GM12891 (cell line): ENCODE measurements at places on chromosomes 12 and 14.

GRCh38 chr14:55398679-55399078, 13.0 kb downstream of the ATG14 start:
- no peak for DNase-seq

DNA sequence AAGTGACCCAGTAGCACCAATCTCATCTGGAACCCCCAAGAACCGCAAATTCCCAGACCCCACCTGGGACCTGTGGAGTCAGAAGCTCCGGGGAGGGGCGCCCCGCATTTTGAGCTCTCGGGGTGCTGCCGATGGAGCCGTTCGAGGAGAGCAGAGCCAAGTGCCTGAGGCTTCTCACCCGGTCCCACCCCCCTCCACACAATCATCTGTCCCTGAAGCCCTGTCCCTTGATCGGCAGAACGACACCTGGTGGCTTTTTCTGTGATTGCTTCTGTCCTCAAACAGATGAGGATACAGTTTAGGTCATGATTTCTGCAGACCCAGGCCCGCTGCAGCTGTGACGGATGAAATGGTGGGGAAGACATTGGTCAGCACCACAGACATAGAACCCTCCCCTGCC, 74.7 kb downstream of the NOC4L start:
- peak; percentile 64 for DNase-seq

DNA sequence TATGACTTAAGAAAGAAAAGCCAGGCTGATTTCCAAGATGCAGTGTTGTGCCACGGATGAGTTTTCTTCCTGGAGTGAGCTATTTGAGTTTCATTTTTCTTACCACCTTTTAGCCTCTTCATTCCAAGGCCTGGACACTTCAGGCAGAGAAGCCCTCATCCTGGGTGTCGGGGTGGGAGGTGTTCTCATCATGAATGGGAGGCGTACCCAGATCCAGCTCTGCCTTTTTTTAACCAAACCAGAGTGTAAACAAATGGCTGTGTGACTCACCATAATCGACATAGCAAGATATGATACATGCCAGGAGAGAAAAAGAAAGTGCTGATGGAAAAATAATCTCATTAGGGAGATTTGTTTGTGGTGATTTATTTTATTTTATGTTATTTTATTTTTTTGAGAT, 79.9 kb downstream of the ARF6 start:
- DNase-seq: no peak

DNA sequence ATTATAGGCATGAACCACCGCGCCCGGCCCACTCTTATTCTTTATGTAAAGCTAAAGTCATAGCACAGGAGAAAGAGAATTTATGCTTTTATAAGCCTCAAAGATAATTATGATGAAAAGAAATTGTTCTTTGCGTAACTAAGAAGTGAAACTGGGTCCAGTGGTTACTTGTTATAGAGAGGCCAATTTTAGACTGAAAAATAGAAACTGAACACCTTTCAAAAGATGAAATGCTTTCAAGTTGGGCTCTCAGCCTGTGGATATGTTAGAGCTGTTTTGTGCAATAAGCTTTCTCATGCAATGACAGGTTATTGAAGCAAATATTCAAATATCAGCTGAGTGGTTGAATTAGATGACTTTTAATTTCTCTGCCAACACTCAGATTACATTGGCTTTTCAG, 7.9 kb downstream of the TMEM253 start:
- DNase-seq: no peak

DNA sequence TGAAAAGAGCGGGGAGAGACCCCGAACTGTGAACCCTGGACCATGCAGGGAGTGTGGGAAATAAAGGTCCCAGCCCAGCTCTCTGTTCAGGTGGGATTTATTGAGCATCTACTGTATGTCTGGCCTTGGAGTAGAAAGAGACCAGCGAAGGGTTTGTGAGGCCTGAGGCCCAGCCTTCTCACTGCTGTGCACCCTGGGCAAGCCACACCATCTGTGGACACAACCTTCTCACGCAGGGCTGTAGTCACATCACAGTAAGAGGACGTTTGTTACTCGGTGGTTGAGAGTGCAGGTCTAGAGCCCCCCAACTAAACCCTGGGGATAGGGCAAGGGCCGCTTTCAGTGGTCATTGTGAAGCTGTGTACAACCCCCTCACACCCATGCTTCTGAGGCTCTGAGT, 18.2 kb downstream of the FAM222A start:
- no peak for DNase-seq

DNA sequence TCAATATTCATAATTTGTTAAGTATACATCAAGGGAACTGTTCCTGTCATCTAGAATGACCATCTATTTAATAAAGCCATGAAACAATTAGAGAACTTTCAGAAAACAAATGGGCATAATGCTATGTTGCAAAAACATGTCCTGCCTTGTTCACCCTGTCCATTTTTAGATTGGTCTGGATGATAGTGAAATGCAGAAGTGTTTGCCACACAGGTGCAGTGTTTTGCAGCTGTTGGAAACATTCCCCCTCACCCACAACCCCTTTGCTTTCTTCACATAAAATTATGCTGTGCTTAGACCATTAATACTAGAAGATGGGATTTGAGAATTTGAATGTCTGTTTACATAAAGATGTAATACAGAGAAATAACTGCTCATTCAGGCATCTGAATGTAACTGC, 36.5 kb downstream of the LEMD3 start:
- no peak for DNase-seq

DNA sequence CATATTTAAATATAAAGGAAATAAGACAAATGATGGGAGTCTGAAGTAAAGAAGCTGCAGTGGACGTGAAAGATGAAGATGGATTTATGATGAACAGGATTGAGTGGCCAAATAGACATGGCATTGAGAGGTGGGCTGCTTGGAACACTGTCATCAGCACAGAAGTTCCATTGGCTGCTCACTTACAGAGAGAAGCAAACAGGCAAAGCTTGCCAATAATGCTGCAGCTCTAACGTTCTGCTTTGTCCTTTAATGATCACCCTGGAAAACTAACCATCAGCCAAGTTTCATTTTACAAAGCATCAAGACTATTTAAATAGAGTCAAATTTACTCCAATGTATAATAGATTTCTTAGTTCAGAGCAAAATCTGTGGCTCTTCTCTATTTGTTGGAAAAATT, 721.4 kb downstream of the TMTC2 start:
- DNase-seq: no peak

GRCh38 chr12:50776749-50777728, 13.1 kb downstream of the ATF1 start:
- DNase-seq: no peak

DNA sequence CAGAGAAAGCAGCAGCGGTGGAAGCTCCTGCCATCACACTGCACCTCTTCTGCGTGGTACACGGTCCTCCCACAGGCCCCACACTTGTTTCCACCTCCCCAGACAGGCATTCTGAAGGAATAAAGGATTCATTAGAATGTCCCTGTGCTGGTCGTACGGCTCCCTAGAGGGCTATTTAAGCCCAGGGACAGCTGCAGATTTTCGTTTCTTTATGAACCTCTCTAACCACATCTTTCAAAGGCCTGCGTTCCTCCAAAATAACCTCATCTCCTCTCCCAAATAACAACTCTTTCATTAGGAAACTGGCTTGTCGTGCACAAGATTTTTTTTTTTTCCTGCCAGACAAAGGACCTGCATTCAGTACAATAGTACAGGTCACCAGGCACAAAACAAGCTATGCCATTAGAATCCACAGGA, 12.7 kb downstream of the CSRP2 start:
- no peak for DNase-seq

- DNase-seq: no peak
Measured at GRCh38 chr14:32657081-32657480, 281.6 kb upstream of the NPAS3 start.

GRCh38 chr12:53593707-53594106, 32.5 kb downstream of the ATF7 start:
- no peak for DNase-seq

GRCh38 chr12:12836571-12836970, 23.4 kb downstream of the DDX47 start:
- DNase-seq: no peak

GRCh38 chr12:125282921-125283320, 217.7 kb downstream of the AACS start:
- DNase-seq: no peak

GRCh38 chr14:76467711-76468155, 91.8 kb downstream of the ESRRB start:
- DNase-seq: no peak

GRCh38 chr12:32024884-32025592, 65.8 kb downstream of the RESF1 start:
- no peak for DNase-seq

DNA sequence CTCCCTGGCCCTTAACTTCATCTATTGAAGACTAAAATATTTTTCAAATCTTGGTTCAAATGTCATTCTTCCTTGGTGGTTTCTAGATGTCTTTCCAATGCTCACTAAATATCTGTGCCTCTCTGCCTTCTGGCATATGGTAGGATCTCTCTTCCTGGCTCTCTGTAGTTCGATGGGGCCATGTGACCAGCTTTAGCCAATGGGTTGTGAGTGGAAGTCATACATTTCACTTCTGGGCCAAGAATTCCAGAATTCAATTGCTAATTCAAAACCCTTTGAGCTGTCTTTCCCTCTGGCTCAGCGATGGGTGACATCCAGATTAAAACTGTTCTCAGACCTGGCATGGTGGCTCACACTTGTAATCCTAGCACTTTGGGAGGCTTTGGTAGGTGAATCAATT, 25.8 kb upstream of the CTDSP2 start:
- no peak for DNase-seq

- no peak for DNase-seq
Measured at GRCh38 chr14:83864106-83864505, 1665.8 kb upstream of the FLRT2 start.

GRCh38 chr14:71933001-71933587, 865 bp downstream of the RGS6 start:
- DNase-seq: no peak

- no peak for DNase-seq
Measured at GRCh38 chr12:46219132-46219876, 49.5 kb downstream of the SLC38A1 start.

GRCh38 chr12:59627582-59627981, 31.8 kb downstream of the SLC16A7 start:
- DNase-seq: no peak

DNA sequence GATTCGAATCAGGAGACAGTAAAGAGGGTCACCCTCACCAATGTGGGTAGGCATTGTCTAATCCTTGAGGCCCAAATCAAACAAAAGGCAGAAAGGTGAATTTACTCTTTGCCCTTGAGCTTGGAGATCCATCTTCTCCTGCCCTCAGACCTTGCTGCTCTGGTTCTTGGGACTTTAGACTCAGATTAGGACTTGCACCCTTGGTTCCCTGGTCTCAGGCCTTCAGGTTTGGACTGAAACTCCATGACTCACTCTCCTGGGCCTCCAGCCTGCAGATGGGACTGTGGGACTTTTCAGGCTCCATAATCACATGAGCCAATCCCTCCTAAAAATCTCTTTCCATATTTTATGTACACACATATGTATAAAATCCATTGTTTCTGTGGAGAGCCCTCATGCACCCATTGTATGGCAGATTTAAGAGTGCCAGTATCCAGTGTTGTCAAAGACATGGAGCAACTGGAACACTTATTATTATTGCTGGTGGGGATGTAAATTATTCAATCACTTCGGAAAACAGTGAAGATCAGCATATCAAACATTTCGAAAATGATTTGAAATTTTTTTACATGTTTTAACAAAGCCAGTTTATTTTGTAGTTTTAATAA, 48.7 kb downstream of the EID3 start:
- no peak for DNase-seq

DNA sequence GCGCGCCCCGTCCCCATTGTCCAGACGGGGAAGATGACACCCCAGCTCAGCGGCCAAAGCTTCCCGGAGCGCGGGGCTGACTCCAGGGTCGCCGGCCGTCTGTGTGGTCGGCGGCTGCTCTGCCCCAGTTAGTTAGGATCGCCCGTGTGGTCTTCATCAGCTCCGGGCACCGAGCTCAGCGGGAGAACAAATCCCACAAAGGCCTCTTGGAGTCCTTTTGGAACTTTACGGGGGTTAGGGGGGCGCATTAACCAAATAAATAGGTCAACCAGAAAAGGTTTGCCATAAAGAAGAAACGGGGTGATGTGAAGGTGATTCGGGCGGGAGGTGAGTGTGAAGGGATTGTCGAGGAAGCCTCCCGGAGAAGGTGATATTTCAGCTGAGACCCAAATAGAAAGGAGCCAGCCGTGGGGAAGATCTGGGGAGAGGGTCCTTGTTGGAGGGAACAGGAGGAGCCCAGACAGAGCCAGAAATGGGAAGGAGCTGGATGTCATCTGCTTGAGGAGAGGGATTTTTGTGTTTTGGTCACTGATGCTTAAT, 697 bp downstream of the ATP6V0A2 start:
- DNase-seq: no peak

DNA sequence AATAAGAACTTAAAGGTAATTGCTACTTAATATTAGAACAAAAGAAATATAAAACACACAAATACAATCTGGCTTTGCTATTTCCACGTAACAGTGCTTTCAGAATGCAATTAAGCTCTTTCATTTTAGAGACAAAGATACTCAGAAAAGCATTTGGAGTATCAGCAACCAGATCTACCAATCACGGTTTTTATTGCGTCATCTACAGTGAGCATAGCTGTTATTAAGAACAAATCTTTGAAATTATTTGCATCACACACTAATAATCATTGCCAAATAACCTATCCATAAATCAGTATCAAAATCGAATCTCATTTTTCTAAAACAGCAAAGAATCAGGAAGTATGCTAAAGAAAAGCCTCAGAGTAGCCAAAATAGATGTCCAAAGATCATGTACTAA, 26.9 kb upstream of the GARIN2 start:
- DNase-seq: no peak
